ENCODE measurements at places on chromosomes 6 and 20. TPM values are rescaled to one million over a fixed set of nuclear protein-coding genes. Genes with fewer than 3 reads are reported as not detected.

ZBP1 gene
- polyA plus RNA-seq = 0.05 TPM

FNDC11 gene
- polyA plus RNA-seq = 1.7 TPM

AVP gene
- polyA plus RNA-seq = 0.46 TPM

GRCh38 chr6:5012519-5012918 is 8.7 kb upstream of the RPP40 start:
- DNase-seq = no peak

- DNase-seq = no peak
These were observed 11.7 kb downstream of the SNTA1 start for GRCh38 chr20:33431797-33432381.

- no peak for DNase-seq
These were observed 74.1 kb downstream of the HFE start for GRCh38 chr6:26161322-26161721.

- DNase-seq = no peak
These were observed 39.8 kb upstream of the RAB23 start for GRCh38 chr6:57261926-57262325.

- no peak for DNase-seq
These were observed 35.2 kb downstream of the XRN2 start for GRCh38 chr20:21338291-21338690.

DNA sequence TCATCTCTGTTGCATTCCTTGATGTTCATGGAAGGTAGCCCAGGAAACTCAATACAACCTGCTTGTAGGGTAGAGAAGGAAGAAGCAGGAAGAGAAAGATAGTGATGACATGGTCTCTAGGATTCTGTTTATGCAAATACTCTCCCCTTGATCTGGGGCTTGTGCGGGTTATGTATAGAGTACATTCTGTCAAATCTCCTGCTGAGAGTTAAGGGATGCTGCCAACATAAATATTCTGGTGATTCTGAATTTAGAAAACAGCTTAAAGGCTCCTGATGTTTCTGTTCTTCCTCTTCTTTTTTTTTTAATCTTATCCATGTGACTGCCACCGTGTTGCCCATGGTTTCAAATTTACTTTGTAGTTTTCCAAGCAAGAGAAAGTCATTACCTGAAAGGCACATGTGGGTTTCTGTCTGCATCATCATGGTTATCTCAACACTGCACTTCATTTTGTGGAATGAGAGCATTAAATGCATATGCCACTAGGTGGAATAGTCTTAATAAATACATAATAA is 150.6 kb downstream of the RPS12 start:
- DNase-seq = no peak

DNA sequence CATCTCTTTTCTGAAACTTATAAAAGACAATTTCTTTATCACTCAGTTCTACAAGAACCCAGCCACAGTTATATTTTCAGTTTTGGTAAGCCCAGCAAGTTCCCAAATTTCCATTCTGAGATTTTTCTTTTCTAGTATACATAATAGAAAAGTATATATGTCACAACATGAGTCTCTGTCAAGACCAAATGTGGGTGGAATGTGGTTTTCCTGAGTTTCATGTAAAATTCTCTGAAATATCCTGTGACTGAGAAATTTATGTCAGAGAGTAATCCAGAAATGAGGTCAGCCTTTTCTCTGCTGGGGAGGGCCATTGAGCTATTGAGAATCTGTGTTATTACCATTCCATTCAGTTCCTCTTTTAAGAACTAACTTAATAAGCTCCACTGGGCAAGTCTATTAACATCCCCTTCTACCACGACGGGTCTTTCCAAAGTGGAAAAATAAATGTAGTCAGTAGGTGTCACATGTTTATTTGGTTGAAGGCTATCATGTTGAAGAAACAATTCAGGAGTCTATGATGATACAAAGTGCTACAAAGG is 100.7 kb upstream of the HMGN3 start:
- no peak for DNase-seq

DNA sequence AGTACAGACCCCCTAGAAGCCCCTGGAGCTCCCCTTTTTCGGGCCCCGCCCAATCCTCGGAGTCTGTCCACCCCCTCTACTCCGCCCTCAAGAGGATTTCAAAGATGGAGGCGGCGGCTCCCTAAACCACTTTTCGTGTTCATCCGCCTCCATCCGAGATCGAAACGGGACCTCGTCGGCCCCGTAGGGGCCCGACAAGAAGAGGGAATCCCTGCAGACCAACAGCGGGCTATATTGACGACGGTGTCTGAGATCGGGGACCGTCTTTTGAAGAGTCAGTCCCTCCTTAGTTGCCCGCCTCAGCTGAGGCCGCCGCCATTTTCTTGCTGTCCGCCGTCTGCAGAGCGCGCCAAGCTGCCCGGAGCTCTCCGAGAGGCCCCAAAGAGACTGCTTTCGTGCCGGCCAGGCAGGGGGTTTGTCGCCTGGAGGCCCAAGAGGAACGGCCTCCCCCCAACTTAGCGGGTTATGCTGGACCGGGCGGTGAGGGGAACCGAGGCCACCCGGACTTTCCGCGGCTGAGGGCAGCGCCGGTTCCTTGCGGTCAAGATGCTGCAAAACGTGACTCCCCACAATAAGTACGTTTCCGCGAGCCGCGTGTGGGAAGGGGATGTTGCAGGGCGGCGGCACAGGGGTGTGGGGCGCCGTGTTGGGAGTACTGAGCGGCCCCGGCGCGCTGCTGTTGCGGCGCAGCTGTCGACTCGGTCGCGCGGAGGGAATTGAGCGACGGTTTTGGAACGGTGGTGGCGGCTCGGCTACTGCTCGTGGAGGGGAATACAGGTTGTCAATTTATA is 4.2 kb downstream of the BRD2 start:
- no peak for DNase-seq

DNA sequence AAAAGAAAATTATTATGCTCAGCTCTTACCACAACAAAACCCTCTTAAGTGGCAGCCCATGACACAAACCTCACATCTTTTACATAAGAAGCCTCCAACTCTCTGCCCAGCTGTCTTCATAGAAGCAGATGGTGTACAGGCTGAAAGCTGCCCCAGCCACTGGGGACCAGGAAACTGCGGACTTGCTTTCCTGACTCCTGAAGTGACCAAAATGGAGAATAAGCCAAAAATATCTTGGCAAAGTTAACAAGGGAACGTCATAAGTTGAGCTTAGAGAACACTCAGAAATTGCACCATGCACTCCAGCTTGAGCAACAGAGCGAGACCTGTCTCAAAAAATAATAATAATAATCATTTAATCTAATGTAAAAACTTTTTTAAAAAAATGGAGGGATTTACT is 160.3 kb upstream of the CDYL start:
- DNase-seq = no peak

DNA sequence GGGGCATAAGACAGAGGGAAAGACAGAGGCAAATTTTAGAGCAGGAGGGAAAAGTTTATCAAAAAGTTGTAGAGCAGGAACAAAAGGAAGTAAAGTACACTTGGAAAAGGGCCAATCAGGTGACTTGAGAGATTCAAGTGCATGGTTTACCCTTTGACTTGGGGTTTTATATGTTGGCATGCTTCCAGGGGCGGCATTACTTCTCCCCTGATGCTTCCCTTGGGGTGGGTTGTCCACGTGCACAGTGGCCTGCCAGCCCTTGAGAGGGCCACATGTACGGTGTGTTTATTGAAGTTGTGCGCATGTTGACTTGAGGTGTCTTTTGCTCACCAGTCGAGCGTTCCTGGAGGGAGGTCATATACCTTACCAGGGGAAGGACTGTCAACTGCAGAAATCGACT is 259.5 kb upstream of the JARID2 start:
- no peak for DNase-seq

All from left renal cortex interstitium (tissue), 4 donors.